Fibroblast of villous mesenchyme (primary cell): ENCODE measurements at places on chromosomes 1 and 21. TPM values are rescaled to one million over a fixed set of nuclear protein-coding genes. Genes with fewer than 3 reads are reported as not detected.

- DNase-seq: no peak
Observed at GRCh38 chr1:182684116-182684828, at the start of gene RGS8. Gene RGS8 (minus strand): TSS chr1:182684587. CDS start chr1:182669649, 14,938 bp downstream.

GRCh38 chr1:97271916-97272788, 550.6 kb downstream of the PTBP2 start:
- peak; percentile 24 for DNase-seq

The SLC25A34 gene
- under 0.01 and 0.43 TPM in 2 replicates for total RNA-seq

DNA sequence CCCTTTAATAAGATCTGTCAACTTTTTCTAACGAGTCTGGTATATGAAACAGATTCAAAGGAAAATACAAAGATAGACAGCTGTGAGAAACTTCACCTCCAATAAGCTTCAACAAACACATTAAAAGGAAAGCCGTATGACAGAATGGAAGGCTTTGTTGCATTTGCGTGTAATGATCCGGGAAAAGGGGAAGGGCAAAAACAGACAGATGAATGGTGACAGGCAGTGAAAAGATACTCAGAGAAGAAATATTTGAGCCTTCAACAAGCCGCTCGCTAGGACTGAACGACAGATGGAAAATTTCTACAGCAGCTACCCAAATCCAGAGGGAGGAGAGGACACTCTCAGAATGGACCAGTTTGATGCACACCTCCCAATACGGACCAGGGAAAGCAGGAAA, 14.9 kb downstream of the COPA start:
- no peak for DNase-seq

DNA sequence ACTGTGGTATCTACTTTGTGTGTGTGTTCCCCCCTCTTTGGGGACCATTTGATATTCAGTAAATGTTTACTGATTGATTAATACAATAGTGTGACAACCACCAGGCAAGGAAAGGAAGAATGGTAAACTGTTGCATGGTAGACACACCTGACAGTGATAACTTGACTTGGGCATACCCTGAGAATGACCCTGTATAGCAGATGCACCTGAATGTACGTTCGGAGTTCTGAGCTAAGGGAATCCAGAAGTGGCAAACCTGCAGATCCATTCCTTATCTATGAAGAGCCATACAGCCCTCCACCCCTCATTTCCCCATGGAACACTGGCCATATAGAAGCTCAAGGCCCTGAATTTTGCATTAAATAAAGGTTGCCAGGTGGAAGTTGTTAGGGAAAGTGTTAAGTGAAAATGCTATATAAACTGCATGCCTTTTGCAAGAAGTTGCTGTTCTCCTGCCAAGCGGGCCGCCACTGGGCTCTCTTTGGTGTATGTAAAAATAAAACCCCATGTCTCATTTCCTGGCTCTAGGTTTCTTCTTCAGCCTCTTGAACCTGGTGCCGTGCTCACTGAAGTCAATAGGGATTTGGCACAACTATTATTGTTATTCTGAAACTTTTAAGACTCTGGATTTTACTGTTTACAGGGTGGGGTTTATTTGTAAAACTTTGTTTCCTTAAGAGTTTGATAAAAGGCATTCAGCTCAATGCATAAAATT, 32.6 kb upstream of the DENND1B start:
- no peak for DNase-seq

- no peak for DNase-seq
Observed at GRCh38 chr1:208979776-208980175, 603.7 kb upstream of the CAMK1G start.

- DNase-seq: no peak
Observed at GRCh38 chr21:42733037-42733627, 79.7 kb downstream of the PDE9A start.

GRCh38 chr1:227903614-227904501, 43.9 kb downstream of the WNT9A start:
- no peak for DNase-seq

DNA sequence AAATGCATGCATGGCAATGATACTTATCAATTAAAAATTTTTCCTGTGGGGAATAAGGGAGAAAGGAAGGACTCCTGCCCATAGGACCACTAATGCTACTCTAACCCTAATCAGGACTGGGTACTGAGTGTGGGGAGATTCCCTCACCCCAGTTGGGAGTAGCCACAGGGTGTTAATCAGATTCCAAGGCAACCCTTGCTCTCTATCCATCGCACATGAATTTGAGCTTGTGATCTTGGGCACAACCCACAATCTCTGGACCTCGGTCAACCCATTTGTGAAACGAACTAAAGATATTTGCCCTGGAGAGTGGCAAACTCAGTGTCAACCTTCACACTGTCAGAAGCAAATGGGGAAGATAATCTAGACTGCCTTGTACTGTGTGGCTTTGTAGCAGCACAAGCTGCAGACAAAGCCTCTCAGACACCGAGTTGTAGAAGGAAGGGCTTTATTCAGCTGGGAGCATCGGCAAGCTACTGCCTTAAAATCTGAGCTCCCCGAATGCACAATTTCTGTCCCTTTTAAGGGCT, 69.5 kb downstream of the SERINC2 start:
- no peak for DNase-seq

GRCh38 chr1:206846487-206846886, 18.9 kb upstream of the IL20 start:
- no peak for DNase-seq

The TFF2 gene
- total RNA-seq: not detected in 2 replicates
